Activated CD4-positive, alpha-beta memory T cell treated with anti-CD3 and anti-CD28 coated beads, Interleukin-2, amount 10 ng/mL, durations not matched to agents 7 days and 5 days (primary cell): ENCODE measurements at places on chromosomes 1 and 21.

DNA sequence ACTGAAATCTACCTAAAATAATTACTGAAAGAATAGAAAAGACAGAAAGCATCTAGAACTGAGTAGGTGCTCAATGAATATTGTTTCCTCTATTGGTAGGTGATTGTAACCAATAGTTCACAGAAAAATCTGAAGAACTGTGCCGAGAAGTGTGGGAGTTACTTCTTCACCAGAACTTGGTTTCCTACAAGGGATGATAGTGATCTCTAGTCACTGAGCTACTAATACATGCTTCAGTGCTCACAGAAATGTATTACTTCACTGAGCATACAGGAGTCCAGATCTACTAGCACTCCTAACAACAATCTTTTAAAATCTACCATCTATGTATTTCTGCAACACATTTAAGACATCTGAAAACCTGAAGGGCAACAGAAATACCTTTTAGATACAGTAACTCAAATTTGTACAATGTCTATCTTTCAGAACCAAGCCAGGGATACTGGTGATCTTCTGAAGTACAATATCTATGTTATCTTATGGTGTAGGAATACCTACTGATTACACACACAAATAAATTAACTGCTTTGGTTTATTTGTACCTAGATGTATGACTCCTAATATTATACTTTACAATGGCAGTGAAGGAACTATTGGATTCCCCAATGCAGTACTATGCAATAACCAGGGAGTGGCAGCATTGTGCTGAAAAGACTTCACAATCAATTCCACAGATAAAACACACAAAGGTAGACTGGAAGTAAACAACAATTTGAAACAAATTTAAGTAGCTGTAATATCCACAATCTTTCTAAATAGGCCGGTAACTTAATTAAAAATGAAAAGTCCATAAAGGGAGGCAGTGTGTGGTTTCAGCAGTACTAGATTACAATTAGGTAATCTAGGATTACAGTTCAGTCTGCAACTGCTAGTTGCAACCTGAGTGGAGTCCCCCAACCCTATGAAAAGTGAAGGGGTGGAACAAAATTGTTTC, 243.0 kb downstream of the SLC45A1 start:
- no peak overlapping the region for H3K4me3 ChIP-seq
- H3K4me1 ChIP-seq = peaks cover 39% of the 10 kb centered on the region
- H3K27me3 ChIP-seq = no peaks in the 10 kb centered on the region
- DNase-seq = peak; percentile 32
- H3K27ac ChIP-seq = peak overlapping the region; percentile 22

- peaks cover 7% of the 10 kb centered on the region for H3K4me1 ChIP-seq
- peak; percentile 45 for DNase-seq
- H3K27me3 ChIP-seq = peaks cover 2% of the 10 kb centered on the region
- no peak overlapping the region for H3K27ac ChIP-seq
- peaks cover 2% of the 10 kb centered on the region for H3K36me3 ChIP-seq
- H3K4me3 ChIP-seq = no peak overlapping the region
Observed at GRCh38 chr1:3312898-3313575, 141.4 kb upstream of the ARHGEF16 start.

DNA sequence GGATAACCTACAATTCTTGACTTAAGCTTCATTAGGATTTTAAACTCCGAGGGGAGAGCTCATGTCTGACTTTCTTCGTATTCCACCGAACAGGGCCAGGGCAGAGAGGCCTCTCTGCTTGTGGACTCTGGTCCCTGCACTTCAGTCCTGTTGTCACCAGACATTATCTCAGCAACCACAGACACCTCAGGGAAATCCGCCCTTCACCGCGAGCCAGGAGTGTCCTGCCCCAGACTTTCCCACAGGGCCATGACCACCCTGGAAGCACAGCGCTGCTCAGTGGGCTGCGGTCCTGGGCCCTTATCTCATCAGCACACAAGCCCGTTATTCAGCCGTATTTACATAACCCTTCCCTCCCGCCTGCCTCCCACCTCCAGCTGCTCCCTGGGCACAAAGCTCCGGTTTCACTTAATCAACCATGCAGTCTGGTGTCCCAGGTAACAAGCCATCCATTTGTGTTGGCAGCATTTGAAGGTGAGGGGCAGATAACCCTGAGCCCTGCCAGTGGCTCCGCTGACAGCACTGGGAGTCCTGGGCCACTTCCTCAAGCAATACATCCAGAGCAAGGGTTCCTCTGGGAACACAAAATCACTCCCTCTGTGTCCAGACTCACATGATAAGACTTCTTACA, 122.8 kb upstream of the RAB4A start:
- H3K4me3 ChIP-seq = no peak overlapping the region
- H3K27me3 ChIP-seq = peaks cover 3% of the 10 kb centered on the region
- DNase-seq = no peak
- no peak overlapping the region for H3K27ac ChIP-seq

DNA sequence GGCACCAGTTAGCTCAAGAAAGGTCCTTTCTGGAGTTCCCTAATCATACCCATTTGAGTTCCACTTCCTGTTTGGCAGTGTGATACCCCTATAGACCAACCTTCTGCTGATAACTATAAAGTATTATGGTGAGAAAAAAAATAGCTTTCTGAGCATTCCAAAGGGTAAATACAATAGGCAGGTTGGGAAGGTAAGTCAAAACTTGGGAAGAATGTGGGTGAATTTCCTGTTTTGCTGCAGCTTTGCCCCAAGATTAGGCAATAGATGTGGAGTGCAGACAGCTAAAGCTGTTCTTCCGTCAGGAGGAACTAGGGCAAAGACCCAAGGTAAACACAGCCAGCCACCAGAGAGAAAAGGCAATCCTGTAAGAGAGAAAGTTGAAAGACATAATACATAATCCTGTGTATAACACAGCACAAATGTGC, 49.9 kb upstream of the GUCA2A start:
- H3K27ac ChIP-seq = no peak overlapping the region
- no peak for DNase-seq
- no peak overlapping the region for H3K4me3 ChIP-seq
- H3K4me1 ChIP-seq = peaks cover 5% of the 10 kb centered on the region

DNA sequence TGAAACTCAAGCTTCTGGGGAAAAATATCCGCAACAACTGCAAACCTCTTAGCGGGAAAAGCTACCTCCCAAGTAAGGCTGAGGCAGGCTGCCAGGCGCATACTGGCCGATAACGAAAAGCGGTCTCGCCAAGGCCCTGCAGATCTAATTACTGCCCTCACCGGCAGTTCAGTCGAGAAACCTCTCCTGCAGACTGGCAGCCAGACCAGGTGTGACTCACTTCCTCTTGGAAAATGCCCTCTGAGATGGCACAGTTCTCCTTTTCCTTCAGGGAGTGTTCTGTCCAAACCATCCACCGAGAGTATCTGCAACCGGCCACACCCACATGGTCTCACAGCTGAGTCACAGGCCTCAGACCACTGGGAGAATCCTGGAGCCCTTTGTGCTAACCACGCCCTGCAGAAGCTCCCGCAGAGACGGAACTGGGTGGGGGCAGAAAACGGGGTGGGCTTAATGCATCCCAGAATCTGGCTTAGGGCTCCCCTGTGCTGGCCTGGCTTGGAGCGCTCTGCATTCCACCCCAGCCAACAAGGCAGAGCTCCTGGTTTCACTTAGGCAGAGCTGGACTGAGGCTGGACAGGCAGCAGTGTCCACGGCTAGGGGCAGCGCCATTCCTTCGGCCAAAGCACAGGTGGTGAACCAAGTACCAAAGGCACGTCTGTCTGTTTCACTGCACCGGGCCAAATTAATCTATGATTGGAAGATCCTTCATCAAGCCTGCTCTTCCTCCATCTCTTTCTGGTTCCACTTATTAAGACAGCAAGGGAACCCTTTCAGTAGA, 1.2 kb downstream of the S100A10 start:
- DNase-seq = peak; percentile 42
- peaks cover 66% of the 10 kb centered on the region for H3K4me1 ChIP-seq
- H3K27ac ChIP-seq = peak overlapping the region; percentile 98
- peak overlapping the region; percentile 91 for H3K4me3 ChIP-seq

GRCh38 chr1:203380420-203381150, 29.7 kb upstream of the FMOD start:
- H3K36me3 ChIP-seq = no peaks in the 10 kb centered on the region
- DNase-seq = no peak
- no peaks in the 10 kb centered on the region for H3K4me1 ChIP-seq
- no peak overlapping the region for H3K27ac ChIP-seq

GRCh38 chr1:219020386-219020785, 153.3 kb upstream of the LYPLAL1 start:
- H3K4me1 ChIP-seq = no peaks in the 10 kb centered on the region
- no peaks in the 10 kb centered on the region for H3K36me3 ChIP-seq
- H3K4me3 ChIP-seq = no peak overlapping the region
- no peaks in the 10 kb centered on the region for H3K27me3 ChIP-seq
- H3K27ac ChIP-seq = no peak overlapping the region
- no peak for DNase-seq

GRCh38 chr1:83619170-83619896, 379.6 kb downstream of the TTLL7 start:
- DNase-seq = no peak
- H3K4me1 ChIP-seq = no peaks in the 10 kb centered on the region
- H3K36me3 ChIP-seq = no peaks in the 10 kb centered on the region
- H3K4me3 ChIP-seq = no peak overlapping the region

DNA sequence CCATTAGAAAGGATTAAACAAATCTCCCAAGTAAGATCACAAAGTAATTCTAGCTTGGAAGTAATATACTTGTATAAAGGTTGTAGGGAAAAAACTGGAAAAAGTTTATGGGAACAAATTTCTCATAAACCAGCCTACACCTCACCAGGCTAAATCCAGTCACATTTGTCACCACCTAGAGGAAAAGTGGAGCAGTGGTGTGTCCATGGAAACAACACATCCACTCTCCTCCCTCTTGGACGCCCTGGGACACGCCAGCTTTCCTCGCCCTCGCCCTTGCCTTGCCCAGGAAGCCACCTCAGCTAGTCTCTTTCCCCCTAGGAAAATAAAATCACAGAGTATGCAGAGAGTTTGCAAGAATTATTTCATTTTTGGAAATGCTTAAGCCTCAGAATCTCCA, 2.2 kb downstream of the PALMD start:
- no peak overlapping the region for H3K27ac ChIP-seq
- no peaks in the 10 kb centered on the region for H3K36me3 ChIP-seq
- H3K4me3 ChIP-seq = no peak overlapping the region
- H3K27me3 ChIP-seq = peaks cover 38% of the 10 kb centered on the region
- DNase-seq = no peak

- no peak overlapping the region for H3K4me3 ChIP-seq
- H3K4me1 ChIP-seq = peaks cover 91% of the 10 kb centered on the region
- no peaks in the 10 kb centered on the region for H3K27me3 ChIP-seq
- no peak overlapping the region for H3K27ac ChIP-seq
- no peak for DNase-seq
Observed at GRCh38 chr1:66354311-66355201, 179.4 kb upstream of the SGIP1 start.

- no peak for DNase-seq
- H3K4me1 ChIP-seq = no peaks in the 10 kb centered on the region
- H3K36me3 ChIP-seq = peaks cover 17% of the 10 kb centered on the region
- H3K27ac ChIP-seq = no peak overlapping the region
Observed at GRCh38 chr1:84611796-84612195, 37.6 kb upstream of the CTBS start.

GRCh38 chr1:9201401-9202239, 33.0 kb upstream of the H6PD start:
- DNase-seq = no peak
- H3K27me3 ChIP-seq = peaks cover 84% of the 10 kb centered on the region

DNA sequence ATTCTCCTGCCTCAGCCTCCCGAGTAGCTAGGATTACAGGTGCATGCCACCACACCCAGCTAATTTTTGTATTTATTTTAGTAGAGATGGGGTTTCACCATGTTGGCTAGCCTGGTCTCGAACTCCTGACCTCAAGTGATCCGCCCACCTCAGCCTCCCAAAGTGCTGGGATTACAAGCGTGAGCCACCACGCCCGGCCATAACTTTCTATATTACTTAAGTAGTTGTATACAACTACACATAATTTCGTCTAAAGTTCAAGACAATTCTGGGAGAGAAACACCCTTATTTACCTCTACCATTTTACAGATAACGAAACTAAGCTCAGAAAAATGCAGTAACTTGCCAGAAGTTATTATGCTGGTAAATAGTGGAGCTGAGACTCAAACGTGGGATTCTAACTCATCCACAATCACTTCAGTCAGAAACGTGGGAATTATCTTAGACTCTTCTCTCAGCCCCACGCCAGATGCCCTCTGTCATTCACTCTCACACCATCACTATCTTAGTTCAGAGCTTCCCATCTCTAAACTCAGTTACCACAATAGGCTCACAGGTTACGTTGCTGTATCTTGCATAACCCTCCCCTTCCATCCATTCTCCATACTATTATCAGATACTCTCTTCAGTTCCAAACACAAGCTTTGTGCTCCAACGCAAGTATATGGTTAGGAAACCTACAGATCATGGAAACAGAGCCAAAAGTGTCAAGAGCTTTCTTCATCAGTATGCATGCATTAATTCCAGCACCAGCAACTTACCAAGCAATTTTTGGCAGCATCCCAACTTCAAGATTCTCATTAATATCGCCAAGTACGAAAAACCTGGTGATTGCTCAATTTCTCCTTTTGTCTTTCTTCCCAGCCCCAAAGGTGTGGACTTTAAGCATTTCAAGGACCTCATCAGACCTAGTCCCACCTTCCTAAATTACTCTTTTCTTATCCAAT, 69.3 kb downstream of the RERE start:
- no peaks in the 10 kb centered on the region for H3K36me3 ChIP-seq
- H3K27me3 ChIP-seq = no peaks in the 10 kb centered on the region
- H3K4me3 ChIP-seq = no peak overlapping the region

DNA sequence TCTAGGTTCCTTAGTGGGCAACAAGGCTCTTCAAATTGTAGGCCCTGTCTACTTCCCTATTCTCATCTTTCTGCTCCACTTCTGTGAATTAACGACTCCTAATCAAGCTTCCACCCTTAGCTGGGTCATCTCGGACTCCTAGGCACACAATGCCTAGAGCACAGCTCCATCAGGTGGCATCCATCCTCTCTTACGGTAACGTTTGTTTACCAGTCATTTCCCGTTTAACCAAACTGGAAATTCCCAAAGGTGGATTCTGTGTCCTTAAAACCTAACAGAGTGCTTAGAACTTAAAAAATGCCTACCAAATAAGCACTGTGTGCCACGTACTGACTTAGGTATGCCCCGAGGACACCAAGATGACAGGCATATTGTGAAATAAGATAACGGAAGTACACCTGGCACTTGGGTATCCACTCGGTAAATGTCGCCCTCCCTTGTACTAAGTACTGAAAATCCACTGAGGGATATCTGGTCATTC, 1.5 kb downstream of the PARP1 start:
- no peak for DNase-seq
- H3K27me3 ChIP-seq = no peaks in the 10 kb centered on the region
- H3K4me3 ChIP-seq = peak overlapping the region; percentile 85
- peaks cover 27% of the 10 kb centered on the region for H3K36me3 ChIP-seq

GRCh38 chr1:14593302-14593701, 5.2 kb upstream of the KAZN start:
- H3K4me3 ChIP-seq = no peak overlapping the region
- H3K27me3 ChIP-seq = peaks cover 16% of the 10 kb centered on the region
- no peak for DNase-seq

DNA sequence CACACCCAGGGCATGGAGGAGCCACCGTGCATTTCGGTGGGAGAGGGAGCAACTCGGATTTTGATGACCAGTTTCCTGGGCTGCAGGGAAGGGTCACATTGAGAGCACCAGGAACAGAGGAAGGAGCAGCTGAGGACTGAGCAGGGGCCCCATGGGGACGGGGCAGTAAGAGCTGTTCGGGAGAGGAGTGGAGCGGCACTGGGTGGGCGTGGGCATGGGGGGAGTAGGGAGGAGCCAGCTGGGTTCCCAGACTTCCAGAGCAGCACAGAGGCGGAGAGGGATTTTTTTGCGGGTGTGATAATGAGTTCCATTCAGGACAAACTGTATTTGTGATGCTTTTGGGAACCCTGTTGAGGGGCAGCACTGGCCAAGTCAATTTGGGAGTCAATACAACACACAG, 17.4 kb upstream of the GPR153 start:
- no peaks in the 10 kb centered on the region for H3K36me3 ChIP-seq
- H3K27me3 ChIP-seq = no peaks in the 10 kb centered on the region
- no peak for DNase-seq
- H3K27ac ChIP-seq = no peak overlapping the region
- H3K4me3 ChIP-seq = no peak overlapping the region
